ENCODE measurements at places on chromosomes 7 and 10. TPM values are rescaled to one million over a fixed set of nuclear protein-coding genes. Genes with fewer than 3 reads are reported as not detected.

- no peak for DNase-seq
- peaks cover 29% of the 10 kb centered on the region for H3K36me3 ChIP-seq
- H3K27me3 ChIP-seq = no peaks in the 10 kb centered on the region
- no peak overlapping the region for H3K4me3 ChIP-seq
- no peak overlapping the region for H3K27ac ChIP-seq
- H3K4me1 ChIP-seq = peaks cover 22% of the 10 kb centered on the region
Observed at GRCh38 chr7:129030440-129030839, 24.5 kb downstream of the TNPO3 start.

DNA sequence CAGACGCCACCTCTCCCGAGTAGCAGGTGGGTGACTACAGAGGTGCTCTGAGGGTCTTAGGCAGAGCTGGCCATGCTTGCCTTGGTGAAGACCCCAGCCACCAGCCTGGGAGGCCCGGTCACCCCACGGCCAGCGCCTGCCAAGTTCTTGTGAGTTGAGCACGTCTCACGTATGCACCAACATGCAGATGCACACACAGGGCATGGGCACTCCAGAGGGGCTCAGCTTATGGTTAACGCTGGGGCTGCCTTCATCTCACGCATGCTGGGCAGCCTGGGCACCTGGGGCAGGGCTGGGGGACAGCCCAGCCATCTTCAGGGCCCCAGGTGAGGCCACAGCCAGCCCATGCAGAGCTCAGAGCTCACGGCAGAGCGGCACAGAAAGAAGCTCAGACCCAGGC is 41.0 kb downstream of the PTPRN2 start:
- no peak overlapping the region for H3K27ac ChIP-seq
- H3K4me3 ChIP-seq = no peak overlapping the region
- peaks cover 2% of the 10 kb centered on the region for H3K4me1 ChIP-seq
- H3K36me3 ChIP-seq = no peaks in the 10 kb centered on the region
- no peak for DNase-seq
- peaks cover 11% of the 10 kb centered on the region for H3K27me3 ChIP-seq

- peaks cover 8% of the 10 kb centered on the region for H3K4me1 ChIP-seq
- H3K4me3 ChIP-seq = no peak overlapping the region
- H3K27me3 ChIP-seq = no peaks in the 10 kb centered on the region
- H3K36me3 ChIP-seq = no peaks in the 10 kb centered on the region
Observed at GRCh38 chr7:142611566-142612236, 137.6 kb upstream of the PRSS1 start.

DNA sequence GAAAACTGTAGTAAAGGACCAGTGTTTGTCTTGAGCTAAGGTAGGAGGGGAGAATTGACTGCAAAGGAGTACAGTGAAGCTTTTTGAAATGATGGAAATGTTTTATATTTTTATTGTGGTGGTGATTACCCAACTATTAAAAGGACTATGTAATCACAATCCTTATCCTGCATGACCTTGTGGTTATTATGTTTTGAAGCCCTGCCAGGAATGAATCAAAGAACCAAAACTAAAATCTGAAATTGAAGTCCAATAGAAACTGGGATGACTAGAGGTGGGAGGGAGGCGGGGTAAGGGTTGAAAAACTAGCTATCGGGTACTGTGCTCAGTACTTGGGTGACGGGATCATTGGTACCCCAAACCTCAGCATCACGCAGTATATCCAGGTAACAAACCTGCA is 8.2 kb downstream of the CCDC7 start:
- no peak for DNase-seq
- H3K36me3 ChIP-seq = peaks cover 45% of the 10 kb centered on the region
- H3K27ac ChIP-seq = no peak overlapping the region
- H3K27me3 ChIP-seq = no peaks in the 10 kb centered on the region

DNA sequence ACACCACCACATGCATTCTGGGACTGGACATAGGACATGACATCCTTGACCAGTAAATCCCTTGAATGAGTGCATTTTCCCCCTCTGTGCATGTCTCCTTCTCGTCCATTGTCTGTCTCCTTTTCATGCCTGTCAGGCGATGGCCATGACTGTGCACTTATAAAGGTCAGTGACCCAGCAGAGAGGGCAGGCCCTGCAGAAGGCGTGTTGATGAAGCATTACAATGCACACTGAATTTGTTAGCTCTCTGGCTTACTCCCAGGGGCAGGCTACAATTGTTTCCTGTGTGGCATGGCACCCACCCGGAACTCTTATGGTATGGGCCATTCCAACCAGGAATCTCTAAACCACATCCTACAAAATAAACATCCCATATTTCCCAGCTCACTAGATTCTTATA is 71.1 kb downstream of the SAMD9 start:
- no peak overlapping the region for H3K27ac ChIP-seq
- no peaks in the 10 kb centered on the region for H3K4me1 ChIP-seq
- H3K27me3 ChIP-seq = peaks cover 3% of the 10 kb centered on the region
- no peaks in the 10 kb centered on the region for H3K36me3 ChIP-seq

LIPK gene
- not detected for total RNA-seq

NKX2-3 gene
- total RNA-seq = not detected
